ENCODE measurements at places on chromosomes 12 and 14.

GRCh38 chr14:51209457-51209856, 30.6 kb upstream of the TMX1 start:
- no peak for DNase-seq

DNA sequence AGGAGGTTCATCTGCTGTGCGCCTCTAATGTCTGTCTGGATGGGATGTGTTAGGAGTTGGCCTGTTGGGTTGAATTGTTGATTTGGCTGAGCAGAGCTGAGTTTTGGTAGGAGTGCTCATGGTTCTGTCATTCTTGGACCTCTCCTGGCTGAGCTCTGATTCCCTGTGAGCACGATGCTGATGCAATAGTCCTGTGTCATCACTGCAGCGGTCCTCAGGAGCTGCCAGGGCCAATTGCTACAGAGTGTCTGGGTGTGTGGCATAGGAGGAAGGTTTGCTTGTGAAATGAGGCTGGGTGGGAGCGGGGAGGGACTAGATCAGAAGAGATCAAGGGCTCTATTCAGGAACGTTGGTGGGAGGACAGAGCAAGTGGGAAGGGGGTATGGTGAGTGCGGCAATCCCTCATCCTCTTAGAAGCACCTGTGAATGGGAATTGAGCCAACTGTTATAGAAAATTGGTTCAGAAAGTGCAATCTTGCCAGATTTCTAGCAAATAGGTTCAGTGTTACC, 21.2 kb downstream of the PEX5 start:
- no peak for DNase-seq

DNA sequence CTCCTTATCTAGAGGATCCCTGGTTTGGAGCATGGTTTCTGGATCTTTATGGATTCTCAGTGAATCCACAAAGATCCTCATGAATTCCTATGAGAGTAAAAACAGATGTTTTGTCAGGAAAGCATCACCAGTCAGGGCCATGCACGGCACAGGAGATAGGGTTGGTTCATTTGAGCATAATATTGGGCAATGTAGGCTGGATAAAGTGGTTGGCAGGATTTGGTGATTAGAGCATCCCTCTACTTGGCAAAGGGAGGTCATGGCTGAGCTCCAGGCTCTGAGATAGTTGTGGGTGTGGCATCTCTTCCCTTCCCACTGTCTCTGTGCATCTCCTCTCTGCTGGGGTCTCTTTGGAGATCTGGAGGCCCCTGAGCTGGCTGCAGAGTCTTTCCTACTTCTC, 149.8 kb downstream of the DACT1 start:
- no peak for DNase-seq

- DNase-seq = no peak
These were observed 39.9 kb downstream of the DNAI7 start for GRCh38 chr12:25155022-25155576.

GRCh38 chr14:71607056-71607455, 325.2 kb upstream of the RGS6 start:
- no peak for DNase-seq

DNA sequence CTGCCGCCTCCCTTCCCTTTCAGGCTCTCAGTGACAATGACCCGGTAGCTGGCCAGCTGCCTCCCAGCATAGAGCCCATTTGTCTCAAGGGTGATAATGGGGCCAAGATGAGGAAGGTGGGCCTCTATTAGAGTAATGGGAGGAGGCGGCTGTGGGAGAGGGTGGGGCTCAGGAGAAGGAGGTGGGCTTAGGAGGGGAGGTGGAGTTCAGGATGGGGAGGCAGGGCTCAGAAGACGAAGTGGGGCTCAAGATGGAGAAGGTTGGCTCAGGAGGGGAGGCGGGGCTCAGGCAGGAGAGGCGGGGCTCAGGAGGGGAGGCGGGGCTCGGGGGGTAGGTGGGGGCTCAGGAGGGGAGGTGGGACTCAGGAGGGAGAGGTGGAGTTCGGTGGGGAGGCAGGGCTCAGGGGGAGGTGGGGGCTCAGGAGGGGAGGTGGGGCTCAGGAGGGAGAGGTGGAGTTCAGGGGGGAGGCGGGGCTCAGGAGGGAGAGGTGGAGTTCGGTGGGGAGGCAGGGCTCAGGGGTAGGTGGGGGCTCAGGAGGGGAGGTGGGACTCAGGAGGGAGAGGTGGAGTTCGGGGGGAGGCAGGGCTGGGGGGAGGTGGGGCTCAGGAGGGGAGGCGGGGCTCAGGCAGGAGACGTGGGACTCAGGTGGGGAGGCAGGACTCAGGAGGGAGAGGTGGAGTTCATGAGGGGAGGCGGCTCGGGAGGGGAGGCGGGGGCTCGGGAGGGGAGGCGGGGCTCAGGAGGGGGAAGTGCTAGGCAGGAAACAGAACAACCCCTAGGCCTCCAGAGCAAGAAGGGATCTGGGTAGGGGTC, 36.8 kb downstream of the IQSEC3 start:
- peak; percentile 6 for DNase-seq

DNA sequence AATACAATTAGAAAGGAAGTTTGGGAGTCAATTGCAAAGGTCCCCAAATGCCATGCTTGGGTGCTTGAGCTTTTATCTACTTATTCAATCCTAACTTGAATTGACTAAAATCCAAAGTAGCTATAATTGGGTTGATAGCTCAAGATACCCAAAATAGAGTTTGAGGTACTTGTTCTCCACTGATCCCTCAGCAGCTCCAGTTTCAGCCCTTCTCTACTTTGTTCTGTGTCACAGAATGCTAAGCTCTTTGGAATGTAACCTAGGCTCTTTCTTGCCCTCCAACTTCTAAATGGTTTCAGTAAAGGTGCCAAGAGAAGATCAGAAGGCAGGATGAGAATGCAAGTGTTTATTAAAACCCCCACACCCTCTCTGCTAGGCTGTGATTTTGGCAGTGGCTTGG, 251.4 kb upstream of the CLEC14A start:
- DNase-seq = no peak

GRCh38 chr12:52800259-52800917, 4.5 kb upstream of the KRT3 start:
- no peak for DNase-seq

GRCh38 chr14:32259368-32260013, 56.4 kb upstream of the RNU6-8 start:
- DNase-seq = peak; percentile 18

GRCh38 chr12:998020-998874, 7.2 kb downstream of the ERC1 start:
- DNase-seq = no peak

GRCh38 chr12:13102461-13103195, 839 bp downstream of the GSG1 start:
- DNase-seq = no peak

- DNase-seq = peak; percentile 38
These were observed 211.1 kb upstream of the RGS6 start for GRCh38 chr14:71720978-71721624.

- no peak for DNase-seq
These were observed 17.7 kb upstream of the ASCL1 start for GRCh38 chr12:102939670-102940222.

DNA sequence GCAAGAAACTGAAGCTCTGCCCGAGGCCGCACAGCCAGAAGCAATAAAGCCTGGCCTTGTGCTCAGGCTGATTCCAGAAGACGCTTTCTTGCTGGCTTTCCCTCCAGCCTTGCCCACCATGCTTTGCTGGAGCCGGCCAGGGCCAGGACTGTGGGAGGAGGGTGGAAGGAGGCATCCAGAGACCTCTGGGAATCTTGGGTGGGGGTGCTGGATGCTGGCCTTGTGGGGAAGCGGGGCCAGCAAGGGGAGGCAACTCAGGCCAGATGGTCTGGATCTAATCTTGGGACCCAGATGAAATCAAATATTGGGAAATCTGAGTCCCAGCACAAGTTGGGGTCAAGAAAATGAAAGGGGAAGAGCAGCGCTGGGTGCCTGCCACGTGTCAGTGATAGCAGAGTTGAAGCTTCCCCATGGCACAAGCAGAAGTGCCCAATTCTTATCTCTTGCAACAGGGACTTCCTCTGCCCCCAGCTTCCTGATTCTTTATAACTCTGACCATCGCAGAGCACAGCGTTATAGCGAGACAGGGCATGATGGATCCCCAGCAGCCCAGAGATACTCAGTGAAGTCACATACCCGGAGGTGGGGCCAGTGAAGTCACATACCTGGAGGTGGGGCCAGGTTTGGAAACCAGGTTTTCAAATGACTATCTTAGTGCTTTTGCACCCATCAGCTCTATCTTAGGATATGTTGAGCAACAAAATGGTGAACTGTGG, 6.4 kb upstream of the RABGGTA start:
- peak; percentile 49 for DNase-seq

- no peak for DNase-seq
These were observed 9.7 kb upstream of the PLBD1 start for GRCh38 chr12:14577344-14577743.

GRCh38 chr14:72528059-72528862, 365.6 kb downstream of the DPF3 start:
- no peak for DNase-seq

GRCh38 chr12:68739891-68740290, 6.1 kb upstream of the SLC35E3 start:
- no peak for DNase-seq
